Stimulated activated CD4-positive, alpha-beta T cell treated with anti-CD3 and anti-CD28 coated beads, TNF-alpha, amount 100 ng/mL, for 4 hours (primary cell): ENCODE measurements at places on chromosomes 16 and 17.

GRCh38 chr17:82623707-82624106 lies 24.5 kb downstream of the WDR45B start:
- no peak for DNase-seq

- no peak for DNase-seq
Observed at GRCh38 chr17:67606896-67607604, 110.7 kb upstream of the NOL11 start.

- no peak for DNase-seq
Observed at GRCh38 chr17:27368980-27369379, 75.1 kb downstream of the WSB1 start.

DNA sequence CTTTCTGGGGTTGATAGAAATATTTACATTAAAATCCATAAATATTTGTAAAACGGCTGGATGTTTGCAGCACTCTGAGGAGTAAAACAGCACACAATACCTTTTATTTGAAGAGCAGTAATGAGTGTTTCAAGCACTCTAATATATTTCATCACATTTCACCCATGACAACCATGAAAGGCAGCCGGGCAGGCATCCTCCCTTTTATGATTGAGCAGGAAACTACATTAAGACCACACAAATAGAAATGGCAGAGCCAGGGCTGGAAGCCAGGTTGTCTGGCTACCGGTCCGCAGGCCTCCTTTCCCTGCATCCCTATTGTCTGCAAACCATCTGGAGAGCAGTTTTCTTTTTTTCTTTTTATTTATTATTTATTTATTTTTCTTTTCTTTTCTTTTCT lies 23.1 kb upstream of the GPRC5C start:
- DNase-seq = no peak

DNA sequence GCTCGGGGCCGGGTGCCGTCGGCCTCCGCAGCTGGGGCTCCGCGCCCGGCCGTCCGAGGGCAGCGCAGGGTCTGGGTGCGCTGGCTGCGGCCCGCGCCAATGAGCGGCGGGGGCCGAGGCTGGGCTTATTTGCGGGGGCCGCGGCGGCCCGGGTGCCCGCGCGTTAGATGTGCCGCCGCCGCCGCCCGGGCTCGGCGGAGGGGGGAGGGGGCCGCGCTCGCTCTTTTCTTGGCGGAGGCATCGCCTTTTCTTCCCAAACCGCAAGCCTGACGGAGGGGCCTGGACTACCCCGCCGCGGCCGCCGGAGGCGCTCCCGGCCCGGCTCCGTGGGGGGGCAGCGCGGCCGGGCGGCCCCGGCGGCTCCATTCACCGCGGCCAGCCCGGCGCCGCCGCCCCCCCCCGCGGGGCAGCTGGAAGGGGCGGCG lies at the start of gene NOTUM:
NOTUM (minus strand) TSS at position 101 of the 425 bp plus-strand sequence. CDS start 278 bp downstream, outside the sequence.
- no peak for DNase-seq

GRCh38 chr17:3510090-3510489 lies 34.3 kb downstream of the ASPA start:
- no peak for DNase-seq

- no peak for DNase-seq
Observed at GRCh38 chr16:80631581-80631980, 90.8 kb downstream of the DYNLRB2 start.

GRCh38 chr16:46573008-46573833 lies 48.0 kb downstream of the SHCBP1 start:
- no peak for DNase-seq

DNA sequence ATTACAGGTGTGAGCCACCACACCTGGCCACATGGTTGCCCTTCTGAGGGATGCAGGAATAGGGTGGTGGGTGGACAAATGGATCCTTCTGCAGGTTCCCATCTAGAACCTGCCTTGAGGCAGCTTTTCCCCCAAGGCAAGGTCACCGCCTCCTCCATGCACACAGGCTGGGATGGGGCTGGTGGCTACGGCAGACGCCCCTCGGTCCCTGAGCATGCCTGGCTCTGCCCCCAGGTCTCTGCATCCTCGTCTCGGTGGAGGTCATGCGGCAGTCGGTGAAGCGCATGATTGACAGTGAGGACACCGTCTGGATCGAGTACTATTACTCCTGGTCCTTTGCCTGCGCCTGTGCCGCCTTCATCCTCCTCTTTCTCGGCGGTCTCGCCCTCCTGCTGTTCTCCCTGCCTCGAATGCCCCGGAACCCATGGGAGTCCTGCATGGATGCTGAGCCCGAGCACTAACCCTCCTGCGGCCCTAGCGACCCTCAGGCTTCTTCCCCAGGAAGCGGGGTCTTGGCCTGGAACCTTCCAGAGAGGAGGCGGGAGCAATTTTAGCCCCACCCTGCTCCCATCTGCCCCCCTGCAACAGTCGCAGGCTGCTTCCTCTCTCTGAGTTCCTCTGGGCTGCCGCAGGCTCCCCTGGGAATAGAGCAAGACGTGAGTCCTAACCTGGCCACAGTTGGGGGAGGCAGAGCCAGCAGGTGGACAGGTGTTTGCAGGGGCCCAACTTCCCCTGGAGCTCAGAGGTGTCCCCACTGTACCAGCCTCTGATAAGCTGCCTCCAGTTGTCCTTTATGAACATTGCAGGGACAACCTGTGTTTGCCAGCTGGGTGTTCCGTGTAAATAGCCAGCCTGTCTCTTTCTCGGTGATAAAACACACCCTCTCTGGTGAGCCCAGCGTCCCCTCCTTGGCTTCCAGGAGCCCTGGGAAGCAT lies 11.7 kb downstream of the CACNG1 start:
- no peak for DNase-seq

DNA sequence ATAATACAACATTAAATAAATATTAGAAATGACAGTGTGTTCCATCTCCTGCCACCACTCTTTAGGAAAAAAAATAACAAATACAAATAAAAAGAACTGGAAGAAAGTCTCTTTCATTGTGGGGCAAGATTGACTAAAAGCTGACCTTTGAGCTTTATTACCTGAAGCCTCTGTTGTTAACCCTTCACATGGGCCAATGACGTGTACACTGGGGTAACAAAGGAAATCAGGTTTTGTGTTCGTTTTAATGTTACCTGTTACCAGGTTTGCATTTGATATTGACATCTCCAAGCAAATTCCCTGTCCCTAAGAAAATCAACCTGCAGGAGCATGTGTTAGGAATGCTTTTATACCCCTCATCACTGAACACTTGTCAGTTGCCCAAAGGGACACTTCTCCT lies 39.0 kb downstream of the NLK start:
- no peak for DNase-seq

DNA sequence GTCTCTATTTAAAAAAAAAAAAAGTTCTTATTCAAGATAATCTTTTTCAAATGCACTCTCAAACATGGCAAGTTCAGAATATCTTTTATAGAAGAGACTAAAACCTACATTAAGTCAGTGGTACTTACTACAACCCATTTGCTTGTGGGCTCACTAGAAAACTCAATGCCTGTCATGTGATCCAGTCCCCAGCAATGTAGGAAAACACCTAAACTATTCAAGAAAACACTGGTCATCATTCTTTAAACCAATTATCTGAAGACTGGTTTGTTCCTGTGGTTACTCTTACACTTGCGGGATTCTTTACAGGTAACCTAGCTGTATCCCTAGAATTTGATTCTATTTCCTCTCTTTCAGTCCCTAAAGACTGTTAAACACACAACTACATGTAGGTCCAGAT lies 19.6 kb downstream of the MED13 start:
- DNase-seq = no peak

- DNase-seq = peak; percentile 39
Observed at GRCh38 chr16:31487720-31488467, 5.0 kb downstream of the SLC5A2 start.

DNA sequence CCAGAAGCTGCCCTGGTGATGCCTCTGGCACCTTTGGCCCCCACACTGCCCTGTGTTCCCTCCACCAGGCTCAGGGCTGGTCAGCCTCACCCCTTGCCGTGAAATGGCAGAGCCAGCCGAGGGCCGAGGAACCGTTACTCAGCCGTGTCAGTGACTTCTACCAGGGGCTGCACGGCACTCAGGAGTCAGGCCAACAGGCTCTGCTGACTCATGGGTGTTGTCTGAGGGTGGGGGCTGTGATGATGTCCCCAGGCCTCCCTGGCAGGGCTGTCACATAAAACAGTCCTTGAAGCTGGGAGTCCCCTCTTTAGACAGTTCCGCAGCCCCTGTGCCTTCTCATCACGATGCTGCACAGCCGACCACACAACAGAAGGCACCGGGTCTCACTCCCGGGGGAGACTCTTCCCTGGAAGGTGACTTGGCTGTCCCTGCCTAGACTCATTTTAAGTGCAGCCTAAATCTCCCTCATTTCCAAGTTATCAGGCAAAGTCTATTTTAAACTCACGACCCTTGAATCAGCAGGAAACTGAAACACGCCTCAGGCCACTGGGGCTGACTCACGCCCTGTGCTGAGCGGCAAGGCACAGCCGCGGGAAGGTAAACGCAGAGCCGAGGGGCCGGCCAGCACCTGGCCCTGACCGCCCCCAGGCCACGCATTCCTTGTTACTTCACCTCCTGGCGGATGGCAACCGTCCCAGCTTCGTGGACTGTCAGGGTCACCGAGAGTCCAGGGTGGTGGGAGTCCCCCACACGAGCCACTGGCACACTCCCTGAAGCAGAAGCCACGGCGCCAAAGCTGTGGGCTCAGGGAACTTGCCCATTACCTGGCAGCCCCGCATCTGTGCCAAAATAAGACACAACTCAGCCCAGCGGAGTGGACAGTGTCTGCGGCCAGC lies 102.6 kb downstream of the ZNF778 start:
- DNase-seq = no peak

- DNase-seq = no peak
Observed at GRCh38 chr17:12256380-12256995, 235.8 kb downstream of the MAP2K4 start.

- DNase-seq = no peak
Observed at GRCh38 chr17:5511401-5512225, 25.2 kb downstream of the MIS12 start.

- DNase-seq = no peak
Observed at GRCh38 chr17:11908711-11909146, 88.5 kb downstream of the ZNF18 start.

DNA sequence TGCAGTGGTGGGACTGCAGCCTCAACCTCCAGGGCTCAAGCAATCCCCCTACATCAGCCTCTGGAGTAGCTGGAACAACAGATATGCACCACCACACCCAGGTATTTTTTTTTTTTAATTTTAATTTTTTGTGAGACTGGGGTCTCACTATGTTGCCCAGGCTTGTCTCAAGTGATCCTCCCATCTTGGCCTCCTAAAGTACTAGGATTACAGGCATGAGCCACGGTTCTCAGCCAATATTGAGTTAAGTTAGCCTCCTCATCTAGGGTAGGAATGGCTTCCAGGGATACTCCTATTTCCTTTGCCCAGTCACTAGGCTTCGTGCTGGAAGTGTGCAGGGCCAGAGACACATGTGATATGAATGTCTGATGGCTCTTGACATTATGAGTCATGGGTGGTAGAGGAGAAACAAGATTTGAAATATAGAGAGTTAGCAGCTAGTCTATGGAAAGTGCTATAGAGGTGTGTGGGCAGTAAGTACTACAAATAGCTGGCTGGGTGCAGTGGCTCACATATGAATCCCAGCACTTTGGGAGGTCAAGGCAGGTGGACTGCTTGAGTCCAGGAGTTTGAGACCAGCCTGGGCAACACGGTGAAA lies 8.0 kb upstream of the HES7 start:
- no peak for DNase-seq
